Activated naive CD8-positive, alpha-beta T cell treated with anti-CD3 and anti-CD28 coated beads, Interleukin-2, amount 10 ng/mL, durations not matched to agents 7 days and 5 days (primary cell): ENCODE measurements at places on chromosomes 3 and 15.

GRCh38 chr3:47006145-47006651 lies 26.7 kb downstream of the NBEAL2 start:
- H3K27me3 ChIP-seq, result no peaks in the 10 kb centered on the region
- peaks cover 6% of the 10 kb centered on the region for H3K4me1 ChIP-seq
- H3K36me3 ChIP-seq, result peaks cover 9% of the 10 kb centered on the region
- no peak for DNase-seq

DNA sequence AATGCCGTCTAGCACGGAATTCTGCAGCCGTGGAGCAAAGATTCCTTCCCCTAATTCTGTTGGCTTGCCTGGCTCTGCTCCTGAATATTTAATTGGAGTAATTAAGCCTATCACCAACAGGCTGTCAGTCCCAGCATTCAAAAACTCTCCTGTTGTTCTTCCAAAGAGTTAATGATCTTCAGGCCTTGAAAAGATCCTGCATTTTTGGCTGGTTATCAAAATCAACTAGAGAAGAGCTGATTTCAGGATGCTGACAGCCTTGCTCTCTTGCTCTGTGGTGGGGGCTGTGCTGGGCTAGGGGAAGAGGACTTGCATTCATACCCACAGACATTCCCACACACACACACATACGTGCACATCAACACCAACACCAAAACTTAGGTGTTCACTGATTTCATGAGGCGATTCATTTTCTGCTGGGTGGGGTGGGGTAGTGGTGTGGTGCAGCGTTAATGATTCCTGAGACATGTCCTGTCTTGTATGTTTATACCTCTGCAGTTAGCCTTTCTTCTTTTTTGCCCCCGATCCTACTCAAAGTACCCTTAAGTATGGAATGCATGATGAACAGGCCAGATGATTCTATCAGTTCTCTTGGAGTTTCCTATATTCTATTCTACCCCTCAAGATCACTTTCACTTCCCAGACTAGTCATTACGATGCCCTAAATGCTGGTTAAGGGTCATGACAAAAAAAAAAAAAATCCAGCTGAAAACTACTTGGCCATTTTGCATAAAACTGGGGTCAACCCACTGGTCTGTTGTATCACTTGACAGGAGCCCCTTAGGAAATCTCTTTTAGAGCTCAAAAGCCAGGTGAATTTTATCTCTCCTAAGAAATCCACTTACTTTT lies 42.3 kb downstream of the CPN2 start:
- peaks cover 10% of the 10 kb centered on the region for H3K36me3 ChIP-seq
- DNase-seq, result no peak
- no peak overlapping the region for H3K4me3 ChIP-seq
- H3K27ac ChIP-seq, result no peak overlapping the region

DNA sequence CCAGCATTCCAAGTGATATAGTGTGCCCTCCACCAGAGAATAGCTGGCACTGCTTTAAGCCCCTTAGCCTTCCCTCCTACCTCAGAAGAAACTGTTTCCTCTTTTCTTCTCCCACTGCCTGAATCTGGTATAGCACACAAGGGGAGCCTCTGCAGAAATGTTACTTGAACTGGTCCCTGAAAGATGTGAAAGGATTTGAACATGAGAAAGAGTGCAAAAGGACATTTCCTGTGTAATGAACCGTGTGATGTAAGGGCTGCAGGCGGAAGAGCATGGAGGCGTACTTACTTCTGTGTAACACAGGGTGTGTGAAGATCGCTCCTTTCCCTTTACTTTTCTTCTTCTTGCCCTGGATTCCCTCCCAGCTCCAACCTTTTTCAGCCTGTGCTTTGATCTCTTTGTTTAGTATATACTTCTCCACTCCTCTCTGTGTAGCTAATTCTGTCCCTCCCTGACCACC lies 8.4 kb downstream of the TMOD3 start:
- DNase-seq, result no peak
- H3K36me3 ChIP-seq, result peaks cover 10% of the 10 kb centered on the region
- H3K27ac ChIP-seq, result peak overlapping the region; percentile 79
- H3K4me3 ChIP-seq, result peak overlapping the region; percentile 65
- peaks cover 57% of the 10 kb centered on the region for H3K4me1 ChIP-seq

- DNase-seq, result no peak
- no peak overlapping the region for H3K27ac ChIP-seq
- peaks cover 4% of the 10 kb centered on the region for H3K36me3 ChIP-seq
- no peaks in the 10 kb centered on the region for H3K27me3 ChIP-seq
- H3K4me3 ChIP-seq, result no peak overlapping the region
Observed at GRCh38 chr15:100256970-100257650, 84.7 kb downstream of the ADAMTS17 start.

DNA sequence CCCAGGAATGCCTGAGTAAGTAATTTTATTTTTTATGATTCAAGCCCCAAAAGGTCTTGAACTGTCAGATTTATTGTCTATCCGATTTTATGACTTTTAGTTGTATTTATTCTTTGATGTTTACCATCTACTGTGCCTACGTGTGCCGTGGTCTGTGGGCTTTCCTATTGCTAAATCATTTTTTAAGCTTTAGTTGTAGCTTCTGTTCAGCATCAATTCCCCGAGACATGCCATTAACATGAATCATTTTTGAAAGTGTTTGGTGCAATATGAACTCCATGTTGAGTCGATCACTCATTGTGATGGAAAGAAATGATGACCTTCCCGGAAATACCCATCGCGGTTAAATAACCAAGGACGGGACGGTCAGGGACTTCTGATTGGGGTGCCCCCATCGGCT lies 268.7 kb upstream of the THRB start:
- no peaks in the 10 kb centered on the region for H3K27me3 ChIP-seq
- H3K36me3 ChIP-seq, result no peaks in the 10 kb centered on the region
- no peak overlapping the region for H3K27ac ChIP-seq
- no peaks in the 10 kb centered on the region for H3K4me1 ChIP-seq

DNA sequence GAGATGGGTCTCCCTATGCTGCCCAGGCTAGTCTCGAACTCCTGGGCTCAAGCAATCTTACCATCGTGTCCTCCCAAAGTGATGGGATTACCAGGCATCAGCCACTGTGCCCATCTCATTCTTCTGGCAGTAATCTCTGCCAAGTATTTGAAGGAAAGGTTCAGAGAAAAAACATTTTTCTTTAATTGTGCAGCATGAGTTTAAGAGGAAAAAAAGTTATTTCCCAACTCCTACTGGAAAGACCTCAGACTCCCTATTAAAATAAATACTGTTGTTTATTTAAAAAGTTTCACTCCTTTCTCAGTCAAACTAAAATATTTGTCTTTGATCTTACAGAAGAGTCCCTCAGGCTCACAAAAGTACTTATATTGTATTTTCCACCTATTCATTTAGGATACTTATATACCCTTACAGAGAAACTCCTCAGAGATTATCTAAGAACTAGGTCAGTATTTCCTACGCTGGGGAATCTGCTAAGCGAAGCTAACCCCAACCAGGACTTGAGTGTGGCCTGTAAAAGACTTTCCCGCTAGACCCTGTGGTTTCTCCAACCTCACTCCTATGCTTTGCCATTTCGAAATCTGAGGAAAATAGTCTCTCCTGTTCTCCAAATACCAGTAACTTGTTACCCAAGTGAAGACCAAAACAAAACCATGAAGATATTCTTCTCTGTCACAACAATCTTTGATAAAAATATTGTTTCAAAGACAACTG lies 28.7 kb downstream of the WWTR1 start:
- peaks cover 11% of the 10 kb centered on the region for H3K27me3 ChIP-seq
- no peak for DNase-seq
- no peak overlapping the region for H3K27ac ChIP-seq
- H3K36me3 ChIP-seq, result no peaks in the 10 kb centered on the region

- no peak overlapping the region for H3K27ac ChIP-seq
- no peaks in the 10 kb centered on the region for H3K4me1 ChIP-seq
- no peak for DNase-seq
- no peak overlapping the region for H3K4me3 ChIP-seq
- no peaks in the 10 kb centered on the region for H3K27me3 ChIP-seq
- H3K36me3 ChIP-seq, result no peaks in the 10 kb centered on the region
Observed at GRCh38 chr3:103057003-103057402, 622.2 kb downstream of the ZPLD1 start.

- no peaks in the 10 kb centered on the region for H3K27me3 ChIP-seq
- peaks cover 2% of the 10 kb centered on the region for H3K36me3 ChIP-seq
- no peak for DNase-seq
- no peak overlapping the region for H3K27ac ChIP-seq
Observed at GRCh38 chr3:189305412-189305811, 133.6 kb downstream of the TPRG1 start.

- H3K4me1 ChIP-seq, result no peaks in the 10 kb centered on the region
- no peak for DNase-seq
- H3K27me3 ChIP-seq, result peaks cover 4% of the 10 kb centered on the region
- no peaks in the 10 kb centered on the region for H3K36me3 ChIP-seq
- no peak overlapping the region for H3K27ac ChIP-seq
Observed at GRCh38 chr15:74191798-74192197, 10.8 kb downstream of the STRA6 start.

- peaks cover 3% of the 10 kb centered on the region for H3K4me1 ChIP-seq
- no peak overlapping the region for H3K4me3 ChIP-seq
- H3K27ac ChIP-seq, result no peak overlapping the region
- DNase-seq, result no peak
Observed at GRCh38 chr3:55641964-55642363, 154.9 kb upstream of the WNT5A start.
